Mesothelial cell of epicardium (in vitro differentiated cells): ENCODE measurements at places on chromosomes 1 and 21.

- DNase-seq: no peak
Measured at GRCh38 chr21:22476726-22477646, 1478.8 kb downstream of the NCAM2 start.

DNA sequence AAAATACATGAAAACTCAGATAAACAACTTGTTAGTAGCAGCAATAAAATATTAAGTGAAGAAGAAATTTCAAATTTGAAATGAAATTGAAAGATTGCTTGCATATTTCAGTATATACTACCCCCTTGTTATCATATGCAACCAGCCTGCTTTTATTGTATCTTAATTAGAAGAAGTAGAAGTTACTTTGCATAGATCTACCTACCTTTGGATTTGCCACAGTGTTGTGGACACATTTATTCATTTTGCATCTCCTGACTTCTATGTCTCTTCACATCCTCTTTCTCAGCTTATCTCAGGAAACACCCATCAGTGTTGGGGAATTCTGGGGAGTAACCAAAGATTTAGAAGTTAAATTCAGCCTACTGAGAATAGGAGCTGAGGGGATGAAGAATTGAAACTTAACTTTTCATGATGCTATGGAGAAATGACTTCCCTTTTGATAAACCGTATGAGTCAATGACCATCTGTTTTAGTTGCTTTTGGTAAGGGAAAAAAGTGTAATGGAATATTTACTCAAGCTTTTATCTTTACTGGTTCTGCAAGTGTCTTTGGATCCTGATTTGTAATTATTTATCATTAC, 96.9 kb downstream of the RGL1 start:
- DNase-seq: no peak

GRCh38 chr1:36570478-36571060, 87.9 kb upstream of the CSF3R start:
- DNase-seq: no peak

DNA sequence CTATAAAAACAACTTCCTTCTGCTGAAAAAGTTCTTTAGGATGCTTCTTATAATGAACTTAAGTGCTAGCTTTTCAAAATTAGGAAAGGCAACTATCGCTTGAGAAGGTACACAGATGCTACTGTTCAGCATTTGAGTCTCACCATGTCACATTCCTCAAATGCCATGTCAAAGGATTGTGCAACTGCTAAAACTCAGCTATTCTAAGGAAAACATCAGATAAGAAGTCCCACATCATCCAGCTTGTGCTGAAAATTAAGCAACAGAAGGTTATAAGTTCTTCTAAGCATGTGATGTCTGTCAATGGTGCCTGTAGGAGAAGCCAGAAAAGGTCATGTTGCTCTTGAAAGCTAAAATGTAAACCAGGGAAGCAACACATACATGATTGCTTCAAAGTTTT, 36.5 kb downstream of the MCOLN2 start:
- no peak for DNase-seq

- no peak for DNase-seq
Measured at GRCh38 chr1:204684571-204685235, 835 bp downstream of the LRRN2 start.

- DNase-seq: no peak
Measured at GRCh38 chr1:238606896-238607295, 716.2 kb upstream of the ZP4 start.

- DNase-seq: no peak
Measured at GRCh38 chr1:89615676-89616598, 17.0 kb upstream of the LRRC8C start.

DNA sequence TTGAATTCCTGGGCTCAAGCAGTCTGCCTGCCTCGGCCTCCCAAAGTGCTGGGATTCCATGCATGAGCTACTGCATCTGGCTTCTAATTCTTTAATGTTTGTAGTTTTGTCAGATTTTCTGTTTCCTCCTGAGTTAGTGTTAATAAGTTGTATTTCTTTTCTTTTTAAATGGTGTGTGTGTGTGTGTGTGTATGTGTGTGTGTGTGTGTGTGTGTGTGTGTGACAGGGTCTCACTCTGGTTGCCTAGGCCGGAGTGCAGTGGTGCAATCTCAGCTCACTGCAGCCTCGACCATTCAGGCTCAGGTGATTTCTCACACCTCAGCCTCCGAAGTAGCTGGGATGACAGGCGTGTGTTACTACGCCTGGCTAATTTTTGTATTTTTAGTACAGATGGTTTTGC, 50.2 kb downstream of the ADARB1 start:
- DNase-seq: no peak

DNA sequence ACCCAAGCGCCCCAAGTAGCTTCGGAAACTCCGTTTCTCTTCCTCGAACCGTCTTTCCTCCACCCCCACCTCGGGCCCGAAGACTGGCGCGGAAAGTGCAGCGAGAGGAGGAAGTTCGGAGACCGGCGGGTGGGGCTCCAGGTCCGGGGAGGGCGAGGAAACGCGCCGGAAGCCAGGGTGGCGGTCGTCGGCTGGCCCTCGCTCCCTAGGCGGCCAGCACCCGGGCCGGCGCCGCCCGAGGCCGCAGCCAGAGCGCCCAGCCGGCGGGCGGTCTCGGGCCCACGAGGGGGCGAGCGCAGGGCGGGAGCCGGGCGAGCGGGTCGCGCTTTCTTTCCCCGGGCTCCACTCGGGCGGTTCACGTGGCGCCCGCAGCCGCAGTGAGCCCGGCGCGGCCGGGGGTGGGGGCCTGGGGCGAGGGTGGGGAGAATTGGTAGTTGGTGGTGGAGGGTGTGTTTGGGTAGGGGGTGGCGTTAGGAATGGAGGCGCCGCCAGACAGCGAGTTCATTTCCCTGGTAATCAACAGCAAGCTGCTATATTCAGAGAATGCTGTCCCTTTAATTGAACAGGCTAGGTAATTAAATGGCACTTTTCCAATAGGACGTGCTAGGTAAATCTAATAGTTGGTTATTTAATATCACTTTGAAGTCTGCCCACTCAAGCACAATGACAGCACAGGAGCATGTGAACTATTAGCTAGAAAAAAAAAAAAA, 6.7 kb downstream of the LMO4 start:
- DNase-seq: no peak

GRCh38 chr1:93328809-93329760, 16.6 kb upstream of the DR1 start:
- no peak for DNase-seq

- no peak for DNase-seq
Measured at GRCh38 chr1:87812871-87813577, 484.3 kb downstream of the LMO4 start.

DNA sequence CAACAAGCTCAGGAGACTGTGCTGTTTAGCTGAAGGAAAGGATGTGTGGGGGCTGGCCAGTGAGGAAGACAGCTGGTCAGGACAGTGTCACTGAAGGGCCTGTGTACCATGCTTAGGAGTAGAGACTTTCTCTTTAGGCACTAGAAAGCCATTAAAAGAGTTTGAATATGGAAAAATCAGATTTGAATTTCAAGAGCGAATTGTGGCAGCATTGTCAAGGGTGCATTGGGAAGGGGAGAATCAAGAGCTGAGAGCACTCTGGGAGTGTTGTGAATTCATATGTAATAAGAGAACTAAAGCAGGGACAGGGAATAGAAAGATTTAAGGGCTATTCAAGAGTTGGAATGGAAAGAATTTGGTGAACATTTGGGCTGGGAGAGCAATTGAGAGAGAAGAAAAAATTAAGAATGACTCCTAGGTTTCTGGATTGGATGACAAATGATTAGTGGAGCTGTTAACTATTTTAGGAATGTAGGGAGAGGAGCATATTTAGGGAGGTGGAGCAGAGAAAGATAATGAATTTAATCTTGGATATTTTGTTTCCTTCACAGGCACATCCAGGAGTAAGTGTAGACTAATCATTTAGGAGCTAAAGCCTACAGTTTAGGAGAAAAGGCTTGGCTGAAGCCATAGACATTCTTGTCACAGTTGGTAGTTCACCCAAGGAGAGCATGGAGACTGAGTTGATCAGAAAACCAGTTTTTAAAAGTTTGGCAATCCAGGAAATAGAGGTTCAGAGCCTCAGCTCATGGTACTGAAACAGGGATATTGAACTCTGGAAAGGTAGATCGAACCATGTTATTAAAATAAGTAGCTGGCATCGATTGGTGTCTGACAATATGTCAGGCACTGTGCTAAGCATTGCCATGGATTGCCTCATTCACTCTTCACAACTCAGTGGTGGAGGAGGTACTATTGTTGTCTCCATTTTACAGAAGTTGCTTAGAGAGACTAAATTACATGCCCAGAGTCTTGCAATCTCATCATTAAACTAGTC, 23.1 kb upstream of the TOR3A start:
- no peak for DNase-seq

GRCh38 chr1:37131281-37131680, 97.0 kb upstream of the GRIK3 start:
- no peak for DNase-seq

DNA sequence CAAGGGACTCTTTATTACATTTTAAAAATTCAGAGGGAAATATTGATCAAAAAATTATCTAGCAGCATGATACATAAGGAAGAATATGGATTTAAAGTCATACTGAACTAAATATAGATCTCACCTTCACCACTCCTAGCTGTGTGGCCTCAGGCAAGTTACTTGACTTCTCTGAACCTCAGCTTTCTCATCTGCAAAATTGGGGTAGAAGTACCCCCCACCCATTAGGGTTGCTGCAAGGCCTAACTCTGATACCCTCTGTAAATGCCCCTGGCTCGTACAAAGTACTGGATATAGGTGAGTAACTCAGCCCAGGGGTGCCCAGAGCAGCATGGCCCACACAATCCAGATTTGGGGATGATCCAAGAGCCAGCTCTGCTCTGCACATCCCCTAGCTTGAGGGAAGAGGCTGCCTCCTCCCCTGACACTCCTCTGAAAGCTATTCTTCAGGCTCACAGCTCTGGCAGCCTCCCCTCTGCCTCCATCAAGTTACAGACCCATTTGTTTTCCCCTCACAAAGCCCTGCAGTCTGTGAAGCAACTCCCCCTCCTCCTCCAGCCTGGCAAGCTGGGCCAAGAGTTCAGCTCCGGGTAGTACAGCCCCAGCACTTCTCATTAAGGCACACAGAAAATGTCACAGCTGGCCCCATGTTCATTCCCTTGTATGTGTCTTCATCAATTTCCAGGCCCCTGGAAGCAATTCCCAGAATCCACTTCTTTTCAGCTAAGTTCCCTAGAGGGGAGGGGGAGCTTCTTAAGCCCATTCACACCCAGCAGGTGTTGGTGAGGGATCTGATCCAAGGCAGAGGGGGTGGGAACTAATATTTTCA, 143.7 kb downstream of the PLPP3 start:
- no peak for DNase-seq

DNA sequence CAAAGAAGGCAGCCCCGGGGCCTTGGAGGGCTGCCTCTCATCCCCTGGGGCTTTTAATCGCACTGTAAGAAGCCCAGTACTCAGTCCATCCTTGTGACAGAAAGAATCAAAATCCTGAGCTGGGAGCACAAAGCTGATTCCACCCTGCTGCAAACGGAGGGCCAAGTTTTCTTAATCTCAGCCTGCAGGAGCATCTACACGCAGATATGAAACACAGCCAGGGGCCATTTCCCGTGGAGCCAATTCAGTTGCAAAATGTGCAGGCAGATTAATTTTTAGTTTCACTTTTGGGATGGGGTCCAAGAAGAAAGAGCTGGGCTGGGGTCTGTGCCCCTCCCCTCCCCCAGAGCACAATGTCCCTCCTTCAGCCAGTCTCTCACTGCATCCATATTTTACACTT, 4.4 kb downstream of the LYPD8 start:
- no peak for DNase-seq

- no peak for DNase-seq
Measured at GRCh38 chr1:150507912-150508864, at the start of gene ECM1. Gene ECM1 (plus strand): TSS chr1:150508109. CDS start chr1:150508210, 101 bp downstream.

DNA sequence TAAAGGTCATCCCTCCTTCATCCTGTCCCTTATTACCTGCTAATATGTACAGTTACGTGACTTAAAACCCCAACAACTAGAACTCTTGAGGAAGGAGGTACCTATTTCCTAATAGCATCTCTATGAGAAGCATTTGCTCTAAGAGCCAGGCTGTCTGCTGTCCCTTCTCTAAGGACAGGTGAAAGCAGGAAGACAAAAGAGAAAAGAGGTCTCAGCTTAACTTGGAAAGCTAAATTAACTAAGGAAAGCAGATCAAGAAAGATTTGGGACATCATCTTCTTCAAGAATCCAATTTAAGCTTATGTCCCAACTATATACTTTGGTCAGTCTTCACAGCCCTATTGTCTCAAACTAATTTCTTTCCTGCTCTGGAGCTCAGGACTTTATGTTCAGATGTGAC, 2.9 kb downstream of the EGLN1 start:
- DNase-seq: no peak

- DNase-seq: no peak
Measured at GRCh38 chr1:212179394-212180076, 105.7 kb upstream of the PPP2R5A start.

DNA sequence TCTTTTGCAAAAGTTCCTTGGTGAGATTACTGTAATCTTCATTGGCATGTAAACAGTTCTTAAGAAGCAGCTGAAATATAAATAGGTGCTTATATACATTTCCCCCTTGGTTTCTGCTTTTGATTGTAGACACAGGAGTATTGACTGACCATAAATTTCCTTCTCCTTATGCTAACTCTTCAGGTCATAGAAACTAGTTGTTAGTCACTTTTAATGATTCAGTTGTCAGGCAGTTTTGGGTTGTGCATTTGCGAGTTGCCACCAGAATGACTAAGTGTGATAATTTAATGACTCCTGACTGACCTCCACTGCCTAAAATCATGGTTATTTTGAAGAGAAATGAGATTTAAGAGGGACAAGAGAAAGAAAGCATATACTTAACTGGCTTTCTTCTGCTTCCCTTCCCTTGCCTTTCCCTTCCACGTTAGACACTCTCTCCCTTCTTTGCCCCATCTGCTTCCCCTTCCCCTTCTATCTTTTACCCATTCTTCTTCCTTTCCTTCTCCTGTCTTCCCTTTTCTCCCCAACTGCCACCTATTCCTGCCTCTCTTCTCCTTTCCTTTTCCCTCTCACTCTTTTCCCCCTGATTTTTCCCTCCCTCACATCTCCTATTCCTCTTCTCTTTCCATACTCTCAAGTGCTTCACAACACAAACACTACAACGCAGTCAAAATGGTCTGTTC, 12.3 kb downstream of the ZMPSTE24 start:
- DNase-seq: no peak

- no peak for DNase-seq
Measured at GRCh38 chr21:43302769-43303168, 124.2 kb downstream of the SIK1 start.

GRCh38 chr1:39230261-39231190, 26.0 kb downstream of the MACF1 start:
- no peak for DNase-seq

DNA sequence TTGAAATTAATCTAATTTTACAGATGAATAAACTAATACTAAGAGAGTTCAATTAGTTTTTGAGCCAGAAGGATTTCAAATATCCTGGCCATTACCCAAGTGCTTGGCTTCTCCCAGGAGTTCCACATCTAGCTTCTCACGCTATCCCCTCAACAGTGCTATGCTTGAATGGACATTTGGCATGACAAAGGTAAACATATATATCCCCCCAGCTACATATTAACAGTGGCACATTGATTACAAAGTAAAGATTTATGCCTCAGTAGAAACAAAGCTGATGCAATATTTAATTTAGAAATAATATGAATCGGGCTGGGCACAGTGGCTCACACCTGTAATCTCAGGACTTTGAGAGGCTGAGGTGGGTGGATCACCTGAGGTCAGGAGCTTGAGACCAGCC, 434.6 kb upstream of the PRMT6 start:
- DNase-seq: no peak
